ENCODE measurements at places on chromosomes 7 and 10.

GRCh38 chr10:74033702-74034101 lies 35.8 kb downstream of the VCL start:
- no peak overlapping the region for H3K4me3 ChIP-seq
- H3K4me1 ChIP-seq: peaks cover 17% of the 10 kb centered on the region
- DNase-seq: no peak
- no peaks in the 10 kb centered on the region for H3K27me3 ChIP-seq
- H3K36me3 ChIP-seq: no peaks in the 10 kb centered on the region

GRCh38 chr7:4682621-4683042 lies 537 bp downstream of the FOXK1 start:
- DNase-seq: peak; percentile 68
- H3K4me3 ChIP-seq: peak overlapping the region; percentile 89
- H3K36me3 ChIP-seq: peaks cover 14% of the 10 kb centered on the region
- peaks cover 27% of the 10 kb centered on the region for H3K4me1 ChIP-seq

- no peak for DNase-seq
- no peak overlapping the region for H3K4me3 ChIP-seq
- no peaks in the 10 kb centered on the region for H3K36me3 ChIP-seq
- no peak overlapping the region for H3K27ac ChIP-seq
- H3K4me1 ChIP-seq: no peaks in the 10 kb centered on the region
- H3K27me3 ChIP-seq: peaks cover 6% of the 10 kb centered on the region
Measured at GRCh38 chr7:20595971-20596370, 19.5 kb upstream of the ABCB5 start.

- no peaks in the 10 kb centered on the region for H3K4me1 ChIP-seq
- no peak overlapping the region for H3K4me3 ChIP-seq
- H3K27ac ChIP-seq: no peak overlapping the region
- H3K36me3 ChIP-seq: no peaks in the 10 kb centered on the region
- DNase-seq: no peak
Measured at GRCh38 chr10:98259606-98260315, 8.2 kb downstream of the LOXL4 start.

- H3K4me1 ChIP-seq: peaks cover 3% of the 10 kb centered on the region
- no peak for DNase-seq
- no peaks in the 10 kb centered on the region for H3K36me3 ChIP-seq
- H3K4me3 ChIP-seq: no peak overlapping the region
- no peak overlapping the region for H3K27ac ChIP-seq
Measured at GRCh38 chr10:30553626-30554439, 75.7 kb downstream of the LYZL2 start.

- H3K27ac ChIP-seq: no peak overlapping the region
- no peaks in the 10 kb centered on the region for H3K27me3 ChIP-seq
- no peaks in the 10 kb centered on the region for H3K36me3 ChIP-seq
- H3K4me3 ChIP-seq: no peak overlapping the region
- no peak for DNase-seq
- H3K4me1 ChIP-seq: peaks cover 4% of the 10 kb centered on the region
Measured at GRCh38 chr7:26237035-26237807, 35.7 kb downstream of the CBX3 start.

DNA sequence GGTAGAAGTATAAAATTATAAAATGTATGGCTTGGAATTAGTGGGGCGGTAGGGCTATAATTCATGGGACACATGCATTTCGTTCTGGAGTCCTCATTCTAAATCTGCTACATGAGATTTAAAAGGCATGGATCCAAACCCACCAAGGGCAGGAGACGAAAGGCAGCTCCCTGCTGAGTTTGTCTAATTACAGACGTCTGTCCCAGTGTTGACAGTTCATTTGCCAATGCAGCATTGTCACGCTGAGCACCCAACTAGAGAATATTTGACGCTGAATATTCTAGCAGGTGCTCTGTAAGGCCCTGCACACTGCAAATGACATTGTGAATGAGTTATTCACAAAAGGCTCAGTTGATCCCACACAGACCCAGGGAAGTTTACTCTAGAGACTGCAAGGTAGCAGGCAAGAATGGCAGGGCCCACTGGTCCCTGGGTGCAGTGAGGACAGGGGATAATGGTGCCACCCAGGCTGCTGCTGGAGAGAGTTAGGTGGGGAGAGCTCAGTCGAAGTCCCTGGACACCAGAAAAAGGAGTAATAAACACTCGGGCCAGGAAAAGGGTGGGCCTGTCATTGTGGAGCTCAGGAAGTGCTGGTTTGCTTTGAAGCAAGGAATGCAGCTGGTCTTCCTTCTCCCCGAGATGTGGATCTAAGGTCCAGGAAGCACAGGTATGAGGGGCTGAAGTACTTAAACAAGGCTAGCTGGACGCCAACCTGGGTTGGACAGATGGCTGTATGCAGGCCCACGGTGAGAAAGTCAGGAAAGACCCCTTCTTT lies 75.0 kb upstream of the JCAD start:
- H3K4me1 ChIP-seq: no peaks in the 10 kb centered on the region
- H3K27ac ChIP-seq: no peak overlapping the region
- no peaks in the 10 kb centered on the region for H3K36me3 ChIP-seq
- peaks cover 8% of the 10 kb centered on the region for H3K27me3 ChIP-seq
- no peak overlapping the region for H3K4me3 ChIP-seq

DNA sequence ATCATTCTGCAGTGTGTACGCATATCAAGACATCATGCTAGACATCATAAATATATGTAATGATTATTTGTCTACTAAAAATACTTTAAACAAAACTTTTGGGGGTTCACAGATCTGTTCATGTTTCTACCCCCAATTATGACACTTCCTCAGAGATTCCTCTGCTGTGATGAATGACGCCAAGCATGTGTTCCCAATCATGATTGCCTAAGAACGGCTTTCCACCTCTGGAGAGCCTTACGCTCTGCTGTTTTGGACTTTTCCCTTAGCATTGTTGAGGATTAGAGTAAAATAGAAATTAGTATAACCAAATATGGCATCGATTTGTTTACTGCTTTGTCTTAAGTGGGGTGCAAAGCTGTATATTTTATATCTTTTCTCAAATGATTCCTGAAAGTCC lies 236.3 kb upstream of the IGFBP3 start:
- no peaks in the 10 kb centered on the region for H3K27me3 ChIP-seq
- no peak for DNase-seq
- H3K4me3 ChIP-seq: no peak overlapping the region
- no peaks in the 10 kb centered on the region for H3K36me3 ChIP-seq
- H3K27ac ChIP-seq: no peak overlapping the region

DNA sequence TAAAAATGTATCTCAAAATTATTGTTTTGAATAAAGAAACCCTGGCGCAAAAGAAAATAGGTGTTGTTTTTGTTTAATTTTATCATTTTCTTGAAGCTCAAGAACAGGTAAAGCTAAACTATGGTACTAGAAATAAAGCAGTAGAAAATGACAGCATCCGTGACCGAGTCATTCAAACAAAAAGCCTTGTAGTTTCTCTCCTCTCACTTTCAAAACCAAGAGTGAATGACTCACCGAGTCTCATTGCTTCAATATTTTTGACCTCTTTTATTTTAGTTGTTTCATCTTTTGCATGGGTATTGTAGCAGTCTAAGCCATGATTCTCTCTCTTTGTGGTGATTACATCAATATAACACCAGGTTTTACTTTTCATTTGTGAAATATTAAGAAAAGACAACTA lies 396.5 kb downstream of the POM121L12 start:
- no peak overlapping the region for H3K4me3 ChIP-seq
- no peaks in the 10 kb centered on the region for H3K36me3 ChIP-seq
- no peak overlapping the region for H3K27ac ChIP-seq
- H3K27me3 ChIP-seq: no peaks in the 10 kb centered on the region

- no peaks in the 10 kb centered on the region for H3K27me3 ChIP-seq
- no peak overlapping the region for H3K4me3 ChIP-seq
- peaks cover 5% of the 10 kb centered on the region for H3K4me1 ChIP-seq
Measured at GRCh38 chr7:133662830-133663229, 410.0 kb downstream of the EXOC4 start.

DNA sequence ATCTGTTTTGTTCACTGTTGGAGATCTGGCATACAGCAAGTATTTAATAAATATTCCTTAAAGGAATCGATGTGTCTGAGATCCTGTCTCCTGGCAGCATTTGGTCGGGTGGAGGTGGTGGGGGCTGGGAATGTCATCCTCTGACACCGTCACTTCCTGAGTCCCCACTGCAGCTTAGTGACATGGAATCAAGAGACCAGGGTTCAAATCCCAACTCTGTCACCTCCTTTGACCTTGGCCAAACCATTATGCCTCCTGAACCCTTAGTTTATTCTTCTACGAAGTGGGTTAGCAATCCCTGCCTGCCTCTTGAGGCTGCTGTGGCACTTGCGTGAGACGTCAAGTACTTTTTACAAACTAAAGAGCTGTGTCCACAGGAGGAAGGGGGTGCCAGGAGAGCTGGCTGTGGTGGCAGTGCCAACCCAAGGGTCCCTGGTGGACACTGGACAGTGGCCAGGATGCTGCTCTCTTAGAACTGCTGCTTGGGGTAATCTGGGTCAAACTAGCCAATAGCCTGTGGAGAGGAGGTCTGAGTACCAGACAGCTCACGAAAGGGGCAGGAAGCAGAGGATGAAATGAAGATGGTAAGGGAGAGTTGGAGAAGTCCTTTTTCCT lies 8.0 kb upstream of the ZMIZ1 start:
- no peaks in the 10 kb centered on the region for H3K36me3 ChIP-seq
- DNase-seq: no peak
- H3K4me3 ChIP-seq: no peak overlapping the region
- no peak overlapping the region for H3K27ac ChIP-seq
- H3K27me3 ChIP-seq: no peaks in the 10 kb centered on the region
- H3K4me1 ChIP-seq: peaks cover 22% of the 10 kb centered on the region

- H3K27me3 ChIP-seq: no peaks in the 10 kb centered on the region
- H3K4me1 ChIP-seq: peaks cover 5% of the 10 kb centered on the region
- DNase-seq: no peak
- H3K27ac ChIP-seq: no peak overlapping the region
- peaks cover 1% of the 10 kb centered on the region for H3K36me3 ChIP-seq
- no peak overlapping the region for H3K4me3 ChIP-seq
Measured at GRCh38 chr7:133575726-133576440, 323.0 kb downstream of the EXOC4 start.

GRCh38 chr10:62082729-62083411 lies 181.4 kb downstream of the ARID5B start:
- H3K27me3 ChIP-seq: no peaks in the 10 kb centered on the region
- peaks cover 64% of the 10 kb centered on the region for H3K4me1 ChIP-seq
- H3K36me3 ChIP-seq: peaks cover 61% of the 10 kb centered on the region
- peak overlapping the region; percentile 92 for H3K27ac ChIP-seq
- peak overlapping the region; percentile 58 for H3K4me3 ChIP-seq
- DNase-seq: peak; percentile 75

DNA sequence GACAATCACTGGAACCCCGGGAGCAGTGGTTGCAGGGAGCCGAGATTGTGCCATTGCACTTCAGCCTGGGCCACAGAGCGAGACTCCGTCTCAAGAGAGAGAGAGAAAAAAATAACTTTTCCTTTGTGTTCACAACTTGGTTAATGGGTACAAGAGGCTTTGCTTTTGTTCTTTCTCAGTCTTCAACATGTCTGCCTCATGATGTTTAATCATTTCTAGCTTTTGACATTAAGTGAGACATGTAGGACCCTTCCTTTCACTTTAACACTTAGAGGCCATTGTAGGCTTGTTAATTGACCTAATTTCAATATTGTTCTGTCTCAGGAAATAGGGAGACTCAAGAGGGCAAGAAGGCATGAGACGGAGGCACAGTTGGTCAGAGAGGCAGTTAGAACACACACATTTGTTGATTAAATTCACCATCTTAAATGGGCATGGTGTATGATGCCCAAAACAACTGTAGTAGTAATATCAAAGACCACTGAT lies 9.3 kb upstream of the CRCP start:
- no peak overlapping the region for H3K27ac ChIP-seq
- no peaks in the 10 kb centered on the region for H3K36me3 ChIP-seq
- H3K4me3 ChIP-seq: no peak overlapping the region
- peaks cover under 1% of the 10 kb centered on the region for H3K4me1 ChIP-seq

DNA sequence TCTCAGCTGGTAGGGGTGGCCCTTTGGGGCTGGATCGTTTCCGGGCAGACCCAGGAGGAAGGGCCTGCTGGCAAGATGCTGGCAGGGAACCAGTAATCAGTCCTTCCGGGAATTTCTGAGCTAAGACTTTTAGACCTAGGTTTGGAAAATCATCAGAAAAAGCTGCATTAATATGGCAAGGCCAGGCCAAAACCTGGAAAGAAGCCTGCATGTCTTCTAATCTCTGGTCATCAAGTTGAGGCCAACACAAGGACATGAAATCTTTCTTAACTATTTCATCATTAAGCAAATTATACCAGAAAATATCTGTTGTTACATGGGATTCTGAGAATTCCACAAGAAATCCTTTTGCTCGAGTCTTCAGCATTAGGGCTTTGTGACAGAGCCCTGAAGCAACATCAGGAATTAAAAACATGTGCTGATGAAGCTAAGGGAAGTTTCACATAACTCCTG lies 19.9 kb downstream of the CPA1 start:
- H3K27ac ChIP-seq: no peak overlapping the region
- peaks cover 7% of the 10 kb centered on the region for H3K4me1 ChIP-seq
- H3K27me3 ChIP-seq: no peaks in the 10 kb centered on the region
- H3K4me3 ChIP-seq: no peak overlapping the region

DNA sequence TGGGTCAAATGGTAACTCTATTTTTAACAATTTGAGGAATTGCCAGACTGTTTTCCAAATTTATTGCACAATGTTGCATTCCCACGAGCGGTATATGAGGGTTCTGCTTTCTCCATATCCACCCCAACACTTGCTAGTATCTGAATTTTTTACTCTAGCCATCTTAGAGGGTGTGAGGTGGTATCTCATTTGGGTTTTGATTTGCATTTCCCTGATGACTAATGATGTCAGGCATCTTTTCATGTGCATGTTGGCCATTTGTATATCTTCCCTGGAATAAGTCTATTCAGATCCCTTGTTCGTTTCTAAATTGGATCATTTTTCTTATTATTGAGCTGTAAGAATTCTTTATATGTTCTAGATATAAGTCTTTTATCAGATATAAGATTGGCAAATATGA lies 97.7 kb downstream of the TPK1 start:
- no peaks in the 10 kb centered on the region for H3K36me3 ChIP-seq
- H3K27me3 ChIP-seq: no peaks in the 10 kb centered on the region
- H3K4me3 ChIP-seq: no peak overlapping the region
- H3K4me1 ChIP-seq: no peaks in the 10 kb centered on the region

- H3K36me3 ChIP-seq: no peaks in the 10 kb centered on the region
- no peak overlapping the region for H3K4me3 ChIP-seq
- DNase-seq: no peak
- no peak overlapping the region for H3K27ac ChIP-seq
- H3K4me1 ChIP-seq: no peaks in the 10 kb centered on the region
- H3K27me3 ChIP-seq: peaks cover 2% of the 10 kb centered on the region
Measured at GRCh38 chr7:73779517-73779916, 9.4 kb upstream of the CLDN3 start.

DNA sequence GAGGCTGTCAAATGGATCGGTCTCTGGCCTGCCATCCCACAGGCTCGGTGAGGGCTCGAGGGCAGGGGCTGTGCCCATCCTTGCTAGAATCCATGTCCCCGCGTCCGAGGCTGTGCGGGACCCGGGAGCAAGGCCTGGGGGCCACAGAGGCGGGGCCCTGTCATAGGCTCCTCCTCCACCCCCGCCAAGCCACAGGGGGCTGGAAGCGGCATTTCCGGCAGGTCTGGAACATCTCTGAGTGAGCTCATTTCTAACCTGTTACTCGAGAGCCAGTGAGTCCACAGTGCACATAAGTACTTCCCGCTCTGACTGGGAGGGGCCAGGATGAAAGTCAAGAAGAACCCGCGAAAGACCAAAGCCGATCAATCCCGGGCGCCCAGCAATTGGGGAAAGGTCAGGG lies 57.6 kb downstream of the NKX6-2 start:
- DNase-seq: no peak
- H3K36me3 ChIP-seq: peaks cover 1% of the 10 kb centered on the region
- H3K27me3 ChIP-seq: no peaks in the 10 kb centered on the region
